ENCODE measurements at places on chromosomes 3 and 15.

GRCh38 chr15:58771621-58772250 lies 634 bp downstream of the MINDY2 start:
- peak; percentile 25 for DNase-seq

DNA sequence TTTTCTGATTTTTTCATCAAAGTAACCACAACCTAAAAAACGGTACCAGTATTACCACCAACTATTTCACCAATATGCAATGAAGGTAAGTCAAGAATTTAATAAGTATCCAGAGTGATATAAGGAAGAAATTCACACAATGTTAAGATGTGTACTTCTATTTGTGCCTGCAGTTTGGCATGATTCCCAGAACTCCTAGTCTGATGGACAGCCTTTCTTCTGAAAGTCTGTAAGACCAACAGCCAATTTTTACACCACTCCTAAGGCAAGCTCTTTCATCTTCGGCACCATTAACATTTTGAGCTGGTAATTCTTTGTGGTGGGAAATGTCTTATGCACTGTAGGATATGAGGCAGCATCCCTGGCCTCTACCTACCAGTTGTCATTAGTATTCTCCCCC lies 108.3 kb downstream of the VPS13C start:
- no peak for DNase-seq

DNA sequence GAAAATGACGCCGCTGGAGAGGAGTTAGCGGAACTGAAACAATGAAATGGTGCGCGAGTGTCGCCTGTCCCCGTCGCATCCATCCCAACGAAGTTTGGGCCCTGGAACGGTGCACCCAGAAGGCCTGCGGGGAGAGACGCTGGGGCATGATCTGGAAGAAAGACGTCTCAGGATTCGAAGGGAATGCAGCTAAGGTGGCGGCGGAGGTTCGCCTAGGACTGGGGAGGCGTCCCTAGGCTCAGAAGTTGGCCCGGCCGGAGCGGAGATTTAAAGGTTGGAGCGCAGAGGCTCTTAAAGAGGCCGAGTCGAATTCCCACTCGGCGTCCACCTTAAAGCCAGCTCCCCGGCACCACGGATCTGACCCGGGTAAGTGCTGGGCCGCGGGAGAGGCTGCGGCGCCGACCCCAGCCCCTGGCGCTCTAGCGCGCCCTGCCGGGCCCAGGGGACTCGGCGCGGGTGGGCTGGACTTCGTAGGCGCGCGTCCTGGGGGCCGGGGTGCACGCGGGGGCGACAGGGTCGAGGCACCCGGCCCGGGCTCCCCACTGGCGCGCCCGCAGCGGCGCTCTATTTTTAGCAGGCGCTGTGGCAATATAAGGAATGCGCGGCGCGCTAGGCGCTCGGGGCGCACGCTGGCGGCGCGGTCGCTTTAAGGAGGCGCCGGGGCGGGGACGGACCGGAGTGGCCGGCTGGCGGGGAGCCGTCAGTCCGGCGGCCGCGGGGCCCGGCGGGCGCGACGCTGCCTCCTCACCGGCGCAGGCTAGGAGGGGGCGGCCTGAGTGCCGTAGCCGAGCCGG lies at the start of gene MRAS:
TSS of gene MRAS (plus strand) at position 620 of the 794 bp plus-strand sequence. CDS start 24,305 bp downstream, outside the sequence.
- DNase-seq, result peak; percentile 73

DNA sequence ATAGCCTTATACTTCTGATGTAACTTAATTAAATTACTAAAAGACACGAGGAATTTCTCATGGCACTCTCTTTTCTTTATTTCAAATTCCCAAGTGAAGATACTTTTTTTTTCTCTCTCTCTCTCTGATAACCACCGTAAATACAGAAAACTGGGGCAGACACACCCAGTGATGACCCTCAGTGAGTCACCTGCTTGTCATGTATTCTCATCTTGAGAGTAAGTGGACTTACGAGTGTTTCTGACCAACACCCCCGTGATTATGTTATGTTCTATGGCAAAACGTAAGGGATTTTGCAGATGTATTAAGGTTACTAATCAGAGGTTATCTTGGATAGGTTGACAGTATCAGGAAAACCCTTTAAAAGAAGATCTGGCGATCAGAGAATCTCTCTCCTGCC lies 348.8 kb upstream of the ZNF717 start:
- peak; percentile 45 for DNase-seq

DNA sequence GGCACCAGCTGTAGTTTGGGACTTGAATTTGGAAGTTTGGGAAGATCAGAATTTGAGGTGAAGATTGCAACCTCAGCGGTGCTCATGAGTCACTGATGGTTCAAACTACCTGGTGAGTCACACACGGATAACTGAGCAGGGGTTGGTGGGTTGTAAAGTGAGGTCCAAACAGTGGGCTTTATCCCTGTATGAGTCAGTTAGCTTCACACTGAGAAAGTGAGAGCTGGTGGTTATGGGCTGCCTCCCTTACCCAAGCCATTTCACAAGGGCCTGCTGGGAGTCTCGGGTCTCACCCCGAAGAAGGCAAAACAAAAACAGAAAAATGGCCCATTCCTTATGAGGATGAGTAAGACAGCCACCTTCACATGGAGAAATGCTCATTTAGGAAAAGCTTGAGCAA lies 77.0 kb downstream of the ITGA11 start:
- peak; percentile 78 for DNase-seq

DNA sequence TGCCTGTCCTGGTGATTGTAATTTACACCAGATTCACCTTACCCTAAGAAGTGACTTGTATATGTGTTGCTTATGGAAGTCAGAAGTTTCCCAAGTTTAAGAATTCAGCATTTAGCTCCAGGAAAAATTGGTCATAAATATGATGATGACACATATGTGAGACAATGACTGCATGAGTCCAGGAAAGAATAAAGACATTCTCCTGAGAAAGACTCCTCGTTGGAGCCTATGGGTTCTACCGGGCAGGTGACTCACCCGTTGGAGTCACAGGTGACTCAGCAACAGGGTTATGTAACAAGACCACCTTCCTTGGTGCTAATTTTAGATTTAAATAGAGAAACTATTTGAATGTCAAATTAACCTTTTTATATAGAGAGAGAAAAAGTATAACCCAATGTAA lies 662.4 kb downstream of the FHIT start:
- DNase-seq, result no peak

DNA sequence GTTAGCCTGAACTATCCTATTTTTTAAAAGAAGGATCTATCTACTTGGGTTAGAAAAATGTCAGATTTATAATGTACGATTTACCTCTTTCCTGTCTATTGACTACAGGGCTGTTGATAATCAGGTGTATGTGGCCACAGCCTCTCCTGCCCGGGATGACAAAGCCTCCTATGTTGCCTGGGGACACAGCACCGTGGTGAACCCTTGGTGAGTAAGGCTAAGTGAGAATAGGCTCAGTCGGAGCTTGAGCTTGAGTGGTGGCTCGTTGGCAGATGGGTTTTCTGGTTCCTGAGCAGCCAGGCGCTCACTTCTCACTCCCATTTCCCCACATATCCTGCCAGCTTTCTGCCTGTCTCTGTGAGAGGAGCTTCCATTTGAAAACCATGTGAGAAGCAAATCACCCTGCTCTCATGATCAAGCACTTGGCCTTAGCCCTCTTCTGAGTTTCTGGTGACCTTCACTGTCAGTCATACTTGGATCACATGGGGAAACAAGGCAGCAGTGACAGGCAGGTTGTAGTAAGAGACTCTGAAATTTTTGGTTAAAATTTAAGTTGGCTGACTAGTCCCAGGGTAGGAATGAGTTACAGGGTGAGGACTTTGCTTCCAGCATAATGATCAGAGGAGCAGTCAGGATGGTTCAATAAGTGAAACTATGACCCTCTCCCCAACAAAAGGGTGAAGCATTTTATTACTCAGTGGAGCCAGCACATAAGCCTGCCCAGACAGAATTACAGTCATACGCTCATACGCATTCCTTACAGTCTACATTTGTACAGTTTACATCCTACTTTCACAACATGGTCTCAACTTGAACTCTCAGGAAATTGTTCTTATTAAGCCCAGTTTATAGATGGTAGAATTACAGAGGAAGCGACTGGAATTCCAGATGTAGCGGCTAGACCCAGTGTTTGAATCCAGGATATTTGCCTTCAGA lies 18.0 kb downstream of the NIT2 start:
- DNase-seq, result no peak

- DNase-seq, result no peak
Observed at GRCh38 chr15:69080295-69081248, 66.1 kb downstream of the NOX5 start.

GRCh38 chr3:186825872-186826409 lies 16.6 kb upstream of the ADIPOQ start:
- DNase-seq, result no peak

DNA sequence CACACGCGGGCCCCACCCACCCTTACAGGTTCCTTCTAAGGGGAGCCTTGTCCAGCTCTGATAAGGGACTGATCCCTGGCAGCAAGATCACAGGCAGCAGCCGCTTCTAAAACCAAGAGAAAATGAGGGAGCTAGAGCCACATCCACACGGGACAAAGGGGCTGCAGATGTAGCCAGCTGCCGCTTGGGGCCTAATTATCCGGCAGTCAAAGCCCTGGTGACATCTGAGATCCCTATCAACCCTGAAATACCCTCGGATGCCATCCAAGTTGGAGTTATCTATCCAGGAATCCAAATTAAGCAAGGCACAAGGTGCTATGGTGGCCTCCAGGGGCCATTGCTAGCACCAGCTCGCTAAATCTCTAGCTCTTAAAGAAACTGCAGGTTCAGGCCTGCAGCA lies 248.3 kb downstream of the VPS13C start:
- DNase-seq, result no peak

- DNase-seq, result no peak
Observed at GRCh38 chr3:18656410-18656809, 231.3 kb upstream of the SATB1 start.

DNA sequence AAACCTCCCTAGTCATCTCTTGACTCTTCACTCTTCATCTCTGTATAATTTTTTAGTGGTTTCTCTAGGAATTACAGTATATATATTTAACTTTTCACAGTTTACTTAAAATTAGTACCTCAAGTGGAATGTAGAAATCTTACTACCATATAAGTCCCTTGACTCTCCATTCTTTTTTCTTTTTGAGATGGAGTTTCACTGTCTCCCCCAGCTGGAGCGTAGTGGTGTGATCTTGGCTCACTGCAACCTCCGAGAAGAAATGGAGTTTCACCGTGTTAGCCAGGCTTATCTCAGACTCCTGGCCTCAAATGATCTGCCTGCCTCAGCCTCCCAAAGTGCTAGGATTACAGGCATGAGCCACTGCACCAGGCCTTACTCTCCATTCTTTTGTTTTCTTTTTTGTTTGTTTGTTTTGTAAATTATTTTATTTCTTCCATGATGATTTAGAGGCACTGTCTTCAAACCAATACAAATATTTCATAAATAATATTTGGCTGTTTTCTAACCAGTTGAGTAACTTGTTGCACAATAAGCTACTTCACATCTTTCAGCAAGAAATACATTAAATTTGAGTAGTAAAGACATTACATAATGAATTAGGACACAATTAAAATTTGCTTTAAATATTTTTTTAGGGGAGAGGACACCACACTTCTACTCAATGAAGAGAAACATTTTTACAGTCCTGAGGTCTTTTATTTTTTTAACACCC lies 144.8 kb downstream of the RBPMS2 start:
- no peak for DNase-seq

GRCh38 chr3:9970020-9970652 lies 16.5 kb downstream of the EMC3 start:
- DNase-seq, result no peak

GRCh38 chr3:148720873-148721272 lies 23.2 kb downstream of the AGTR1 start:
- DNase-seq, result no peak

DNA sequence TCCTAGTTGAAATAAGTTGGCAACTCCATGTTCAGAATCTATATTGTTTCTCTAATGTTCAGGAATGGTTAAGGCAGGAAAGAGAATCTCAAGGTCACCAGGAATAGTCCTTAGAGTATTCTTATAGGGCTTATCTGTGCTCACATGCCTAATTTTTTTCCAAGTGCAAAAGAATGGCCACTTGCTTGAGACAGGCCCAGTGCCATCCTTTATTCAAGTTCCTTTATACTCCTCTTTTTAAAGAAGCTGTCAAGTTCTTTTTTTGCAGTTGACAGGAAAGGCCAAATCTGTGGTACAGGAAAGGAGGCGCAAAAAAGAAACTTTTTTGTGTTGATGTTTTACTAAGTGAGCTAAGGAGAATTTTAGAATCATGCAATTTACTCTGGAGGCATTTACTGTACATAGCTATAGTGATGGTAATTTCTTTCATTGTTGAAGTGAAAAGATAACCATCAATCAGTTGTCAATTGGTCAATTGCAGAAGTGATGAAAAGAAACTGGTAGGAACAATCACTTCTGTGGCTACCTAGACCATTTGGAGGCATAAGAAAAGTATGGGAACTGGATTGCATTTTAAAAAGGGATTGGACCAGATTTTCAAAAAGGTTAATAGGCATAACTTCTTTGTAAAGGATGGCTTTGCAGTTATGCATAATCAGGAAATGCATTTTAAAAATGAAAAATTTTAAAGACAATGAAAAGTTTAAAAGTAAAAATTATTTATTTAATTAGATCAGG lies 102.5 kb upstream of the SOX2 start:
- DNase-seq, result no peak

DNA sequence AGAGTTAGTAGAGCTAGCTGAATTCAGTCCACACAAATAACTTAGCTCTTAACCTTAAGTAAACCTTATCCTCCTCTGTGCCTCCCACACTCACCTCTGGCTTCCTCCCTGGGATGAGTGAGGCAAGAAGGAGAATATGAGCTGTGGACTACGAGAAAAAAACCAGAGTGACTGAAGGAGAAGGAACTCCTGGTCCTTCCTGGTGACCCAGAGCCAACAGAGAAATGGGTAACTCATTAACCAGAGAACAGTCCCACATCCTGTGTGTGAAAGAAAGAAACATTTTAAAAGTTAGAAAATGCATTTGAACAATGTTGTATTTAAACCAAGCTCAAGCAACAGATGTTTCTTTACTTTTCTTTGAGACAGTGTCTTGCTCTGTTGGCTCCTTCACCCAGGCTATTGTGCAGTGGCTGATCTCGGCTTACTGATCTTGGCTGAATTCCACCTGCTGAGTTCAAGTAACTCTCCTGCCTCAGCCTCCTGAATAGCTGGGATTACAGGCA lies 27.5 kb upstream of the FAM81A start:
- no peak for DNase-seq

- DNase-seq, result no peak
Observed at GRCh38 chr3:18898911-18899310, 249.4 kb upstream of the KCNH8 start.

DNA sequence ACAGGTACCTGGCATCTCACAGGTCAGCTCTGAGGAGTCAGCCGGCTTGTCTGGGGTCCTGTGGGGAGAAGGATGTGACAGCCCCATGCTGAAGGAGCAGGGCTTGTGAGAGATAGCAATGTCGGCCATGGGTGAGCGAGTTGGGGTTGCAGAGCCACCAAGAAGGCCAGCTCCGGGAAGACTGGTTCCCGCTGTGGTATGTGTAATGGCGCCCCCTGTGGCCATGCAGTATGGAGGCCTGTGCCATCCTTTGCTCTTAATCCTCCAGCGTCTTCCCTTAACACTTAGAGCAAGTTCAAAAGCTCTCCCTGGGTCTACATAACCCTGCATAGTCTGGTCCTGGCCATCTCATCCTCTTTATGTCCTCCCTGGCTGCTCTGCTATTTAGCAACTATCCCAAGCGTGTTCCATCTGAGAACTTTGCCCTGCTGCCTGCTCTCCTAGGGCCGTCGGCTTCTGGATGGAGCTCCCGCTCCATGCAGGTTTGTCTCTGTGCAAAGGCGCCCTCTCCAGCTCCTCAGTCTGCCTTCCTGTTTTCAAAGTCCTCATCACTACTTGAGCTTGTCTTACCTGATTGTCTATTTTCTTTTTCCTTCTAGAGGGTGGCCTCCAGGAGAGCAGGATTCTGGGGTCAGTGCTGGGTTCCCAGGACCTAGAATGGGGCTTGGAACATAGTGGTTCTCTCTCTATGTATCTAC lies 40.8 kb upstream of the IQCF6 start:
- peak; percentile 21 for DNase-seq

- no peak for DNase-seq
Observed at GRCh38 chr15:98439523-98439942, 208.8 kb upstream of the IGF1R start.

All from HTR-8/SVneo (cell line).